ENCODE measurements at places on chromosomes 6 and 20. TPM values are rescaled to one million over a fixed set of nuclear protein-coding genes. Genes with fewer than 3 reads are reported as not detected.

Gene MLN
- not detected for total RNA-seq

DNA sequence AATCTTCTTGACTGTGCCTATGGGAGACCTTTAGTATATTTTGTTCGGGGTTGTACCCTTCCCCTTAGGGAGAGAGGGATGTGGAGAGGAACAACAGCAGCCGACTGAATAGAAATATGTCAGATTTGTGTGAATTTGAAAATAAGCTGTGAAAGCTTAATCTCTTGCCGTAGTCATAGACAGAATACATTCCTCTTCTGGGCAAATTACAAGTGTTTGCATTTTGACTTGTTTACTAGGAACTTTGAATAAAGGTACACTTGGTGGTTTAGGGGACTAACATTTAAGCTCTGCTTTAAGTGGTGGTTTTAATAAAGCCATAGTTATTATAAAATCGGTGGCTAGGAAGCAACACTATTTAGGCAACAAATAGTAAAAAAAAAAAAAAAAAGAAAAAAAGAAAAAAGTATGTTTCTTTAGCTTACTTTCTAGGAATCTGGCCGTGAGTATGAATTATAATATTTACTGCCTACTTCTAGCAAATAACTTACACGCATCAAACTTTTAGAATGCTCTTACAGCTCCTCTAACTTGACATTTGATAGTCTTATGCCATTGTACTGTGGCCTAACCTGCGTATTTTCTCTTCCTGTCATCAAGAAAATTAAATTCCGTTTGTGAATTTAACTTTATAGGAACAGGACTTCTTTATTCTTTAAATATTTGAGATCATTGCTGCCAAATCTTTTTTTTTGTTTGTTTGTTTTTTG is 65.1 kb downstream of the ZBTB2 start:
- H3K4me3 ChIP-seq = peak overlapping the region; percentile 60
- H3K4me1 ChIP-seq = peaks cover 23% of the 10 kb centered on the region
- DNase-seq = no peak
- no peaks in the 10 kb centered on the region for H3K36me3 ChIP-seq
- peaks cover 59% of the 10 kb centered on the region for H3K27me3 ChIP-seq
- H3K27ac ChIP-seq = no peak overlapping the region

Gene KCNK16
- total RNA-seq = not detected

GRCh38 chr6:113927001-113927400 is 43.9 kb downstream of the HDAC2 start:
- H3K4me1 ChIP-seq = no peaks in the 10 kb centered on the region
- no peak for DNase-seq
- no peak overlapping the region for H3K27ac ChIP-seq
- H3K36me3 ChIP-seq = no peaks in the 10 kb centered on the region
- H3K27me3 ChIP-seq = peaks cover 28% of the 10 kb centered on the region

- H3K27ac ChIP-seq = no peak overlapping the region
- H3K36me3 ChIP-seq = no peaks in the 10 kb centered on the region
- no peak for DNase-seq
- no peak overlapping the region for H3K4me3 ChIP-seq
- no peaks in the 10 kb centered on the region for H3K27me3 ChIP-seq
Measured at GRCh38 chr6:77633993-77634715, 18.7 kb upstream of the MEI4 start.

GRCh38 chr20:32792316-32792715 is 27.4 kb upstream of the MAPRE1 start:
- H3K27ac ChIP-seq = no peak overlapping the region
- peaks cover 19% of the 10 kb centered on the region for H3K4me1 ChIP-seq
- no peak for DNase-seq
- no peaks in the 10 kb centered on the region for H3K36me3 ChIP-seq
- no peaks in the 10 kb centered on the region for H3K27me3 ChIP-seq
- no peak overlapping the region for H3K4me3 ChIP-seq

GRCh38 chr20:36424314-36424713 is 117.0 kb upstream of the MYL9 start:
- H3K4me1 ChIP-seq = no peaks in the 10 kb centered on the region
- no peak overlapping the region for H3K4me3 ChIP-seq
- H3K36me3 ChIP-seq = no peaks in the 10 kb centered on the region

DNA sequence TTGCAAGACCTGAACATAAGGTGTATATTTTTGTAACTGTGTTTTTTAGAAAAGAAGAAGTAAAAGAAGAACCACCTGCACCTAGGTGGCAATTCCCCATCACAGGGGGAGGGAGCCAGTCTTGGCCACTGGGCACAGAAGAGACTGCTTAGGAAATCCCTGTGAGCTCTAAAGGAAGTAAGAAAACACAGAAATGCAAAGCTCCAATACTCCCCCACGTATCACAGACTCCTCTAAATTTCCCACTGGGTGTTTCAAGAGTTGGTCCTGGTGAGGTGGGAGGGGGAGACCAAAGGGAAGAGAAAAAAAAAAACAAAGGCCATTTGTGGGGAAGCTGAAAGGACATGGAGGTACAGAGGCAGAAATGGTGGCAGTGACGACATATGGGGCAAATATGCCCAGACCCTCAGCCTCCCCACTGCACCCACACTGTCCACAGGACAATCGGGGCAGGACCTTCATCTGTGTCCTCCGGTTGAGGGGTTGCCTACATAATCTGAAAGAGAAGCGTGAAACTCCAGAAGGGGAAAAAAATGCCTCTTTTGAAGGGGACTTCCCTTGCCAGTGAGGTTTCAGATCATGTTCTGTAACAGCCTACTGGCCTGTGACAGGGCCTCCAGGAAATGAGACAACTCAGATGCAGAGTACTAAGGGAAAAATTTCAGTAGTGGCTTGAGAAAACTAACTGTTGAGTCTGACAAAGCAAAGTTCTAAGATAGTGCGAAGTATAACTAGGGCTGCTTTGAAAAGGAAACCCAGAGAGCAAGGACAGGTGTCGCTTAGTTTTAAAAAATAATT is 226.2 kb upstream of the MARCKS start:
- H3K27me3 ChIP-seq = peaks cover 2% of the 10 kb centered on the region
- no peaks in the 10 kb centered on the region for H3K36me3 ChIP-seq
- peak overlapping the region; percentile 49 for H3K27ac ChIP-seq
- peaks cover 21% of the 10 kb centered on the region for H3K4me1 ChIP-seq
- DNase-seq = peak; percentile 26

Gene CYP21A2
- 0.23 TPM for total RNA-seq

Gene ZSWIM1
- 2.7 TPM for total RNA-seq

DNA sequence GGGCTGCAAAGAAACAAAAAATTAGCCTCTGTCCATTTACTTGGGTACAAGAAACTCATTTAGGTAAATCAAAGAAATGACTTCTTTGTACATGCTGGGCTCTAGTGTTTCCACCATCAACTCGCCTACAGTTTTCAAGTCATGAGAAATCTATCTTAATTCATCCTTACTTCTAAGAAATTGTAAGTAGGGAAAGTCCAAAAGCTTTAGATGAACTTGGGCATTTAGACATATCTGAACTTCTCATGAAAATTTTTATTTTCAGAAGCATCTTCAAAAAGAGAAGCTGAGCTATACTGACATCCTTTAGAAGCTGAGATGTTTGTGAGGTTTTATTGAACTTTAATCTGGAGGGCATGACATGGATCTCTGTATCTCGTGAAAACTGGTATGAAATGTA is 117.3 kb downstream of the MYB start:
- peaks cover 34% of the 10 kb centered on the region for H3K36me3 ChIP-seq
- no peak overlapping the region for H3K4me3 ChIP-seq
- H3K27ac ChIP-seq = peak overlapping the region; percentile 1
- DNase-seq = no peak

Gene TNFRSF6B
- not detected for total RNA-seq

Gene EPPIN
- total RNA-seq = not detected

DNA sequence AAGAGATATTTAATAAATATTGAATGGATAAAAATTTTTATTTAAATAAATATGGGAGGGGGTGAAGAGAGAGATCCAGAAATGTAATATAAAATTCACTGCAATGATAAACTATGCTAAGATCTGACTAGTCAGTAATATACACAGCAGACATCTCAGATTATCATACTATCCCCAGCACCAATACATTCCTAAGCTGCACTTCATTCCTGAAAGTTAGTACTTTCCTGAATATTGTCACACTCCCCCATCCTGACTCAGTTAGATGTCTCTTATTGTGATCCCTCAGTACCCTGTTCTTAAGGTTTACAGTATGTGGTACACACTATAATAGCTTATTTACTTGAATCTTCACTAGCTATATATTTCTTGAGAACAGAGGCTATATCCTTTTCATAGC is 88.3 kb upstream of the KCNQ5 start:
- H3K4me1 ChIP-seq = no peaks in the 10 kb centered on the region
- peaks cover 7% of the 10 kb centered on the region for H3K27me3 ChIP-seq
- H3K36me3 ChIP-seq = no peaks in the 10 kb centered on the region

Gene PACSIN1
- total RNA-seq = 2.2 TPM

GRCh38 chr6:219641-220198 is 72.6 kb upstream of the DUSP22 start:
- H3K27me3 ChIP-seq = peaks cover 9% of the 10 kb centered on the region
- peak overlapping the region; percentile 17 for H3K27ac ChIP-seq
- no peak for DNase-seq
- no peak overlapping the region for H3K4me3 ChIP-seq
- peaks cover 84% of the 10 kb centered on the region for H3K4me1 ChIP-seq

Gene BRD2
- total RNA-seq = 290 TPM

All from activated CD4-positive, alpha-beta memory T cell treated with anti-CD3 and anti-CD28 coated beads, Interleukin-2, amount 10 ng/mL, durations not matched to agents 7 days and 5 days (primary cell).